ENCODE measurements at places on chromosomes 5 and 9.

DNA sequence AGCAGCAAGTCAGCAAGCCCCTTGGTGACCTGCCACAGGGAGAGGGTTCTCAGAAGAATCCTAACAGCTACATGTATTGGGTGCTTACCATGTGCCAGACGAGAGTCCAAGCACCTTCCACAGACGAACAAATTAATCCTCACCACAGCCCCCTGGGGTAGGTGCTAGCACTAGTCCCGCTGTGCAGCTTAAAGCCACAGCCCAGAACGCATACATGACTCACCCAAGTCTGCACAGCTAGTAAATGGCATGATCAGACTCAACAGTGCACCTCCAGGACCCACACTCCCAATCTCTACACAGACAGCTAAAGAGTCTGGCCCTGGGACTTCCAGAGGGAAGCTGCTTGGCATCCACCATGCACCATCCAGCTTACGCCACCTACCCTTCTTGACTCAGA, 111.5 kb downstream of the PAX5 start:
- DNase-seq = no peak

- DNase-seq = no peak
Observed at GRCh38 chr5:54876556-54876955, 108.8 kb downstream of the ESM1 start.

- no peak for DNase-seq
Observed at GRCh38 chr5:79297661-79298060, 61.7 kb downstream of the JMY start.

GRCh38 chr5:151113651-151114050, 32.8 kb upstream of the TNIP1 start:
- no peak for DNase-seq

GRCh38 chr9:129073404-129073803, 7.5 kb upstream of the DOLPP1 start:
- DNase-seq = no peak

- DNase-seq = no peak
Observed at GRCh38 chr9:106324591-106325280, 538.2 kb upstream of the ZNF462 start.

- DNase-seq = peak; percentile 5
Observed at GRCh38 chr5:66558560-66558959, 37.6 kb upstream of the MAST4 start.

- DNase-seq = peak; percentile 5
Observed at GRCh38 chr9:114282926-114283325, 40.0 kb upstream of the ORM1 start.

GRCh38 chr5:65577141-65577540, 14.0 kb downstream of the PPWD1 start:
- DNase-seq = no peak

Measured in left colon (tissue), 2 donors.